ENCODE measurements at places on chromosomes 12 and 14.

- DNase-seq = no peak
Observed at GRCh38 chr12:98416845-98417244, 98.5 kb upstream of the TMPO start.

- no peak for DNase-seq
Observed at GRCh38 chr12:4849115-4849541, 60.6 kb upstream of the KCNA1 start.

- DNase-seq = no peak
Observed at GRCh38 chr14:71988476-71988875, 56.2 kb downstream of the RGS6 start.

- DNase-seq = no peak
Observed at GRCh38 chr14:63686926-63687325, 40.9 kb downstream of the SGPP1 start.

- no peak for DNase-seq
Observed at GRCh38 chr12:106332536-106332935, 25.0 kb upstream of the POLR3B start.

- DNase-seq = no peak
Observed at GRCh38 chr12:92898755-92899154, 30.3 kb downstream of the EEA1 start.

DNA sequence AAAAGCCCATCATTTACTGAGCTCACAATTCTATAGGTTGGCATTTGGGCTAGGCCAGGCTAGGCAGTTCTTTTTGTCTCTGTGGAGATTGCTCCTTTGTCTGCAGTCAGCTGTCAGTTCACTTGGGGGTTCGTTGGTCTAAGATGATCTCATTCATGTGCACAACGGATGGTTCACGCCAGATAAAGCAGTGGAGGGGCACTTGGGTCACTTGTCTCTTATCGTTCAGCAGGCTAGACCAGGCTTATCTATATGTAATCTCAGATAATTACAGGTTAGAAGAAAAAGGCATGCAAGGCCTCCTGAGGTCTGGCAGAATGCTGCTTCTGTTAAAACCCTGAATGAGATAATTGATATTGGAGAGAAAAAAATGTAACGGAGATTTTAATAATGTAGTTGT lies 119.0 kb upstream of the ATP2B1 start:
- DNase-seq = no peak

- no peak for DNase-seq
Observed at GRCh38 chr12:52496054-52496453, 3.0 kb upstream of the KRT6A start.

GRCh38 chr12:24838531-24838950 lies 110.4 kb downstream of the BCAT1 start:
- no peak for DNase-seq

- DNase-seq = no peak
Observed at GRCh38 chr14:75837151-75837787, 144.5 kb downstream of the TGFB3 start.

- DNase-seq = no peak
Observed at GRCh38 chr12:89108265-89108664, 244.0 kb downstream of the DUSP6 start.

GRCh38 chr14:67485501-67486095 lies 2.9 kb downstream of the TMEM229B start:
- no peak for DNase-seq

GRCh38 chr12:26121323-26122060 lies 3.3 kb downstream of the BHLHE41 start:
- no peak for DNase-seq

GRCh38 chr14:20697273-20698017 lies 8.9 kb downstream of the ANG start:
- no peak for DNase-seq

GRCh38 chr14:92607702-92608429 lies 94.3 kb downstream of the RIN3 start:
- DNase-seq = no peak

- DNase-seq = no peak
Observed at GRCh38 chr12:112179341-112179740, 54.0 kb downstream of the TRAFD1 start.

GRCh38 chr12:124030510-124030909 lies 57.5 kb downstream of the ZNF664 start:
- no peak for DNase-seq

- no peak for DNase-seq
Observed at GRCh38 chr14:104908303-104908702, 16.4 kb upstream of the PLD4 start.

DNA sequence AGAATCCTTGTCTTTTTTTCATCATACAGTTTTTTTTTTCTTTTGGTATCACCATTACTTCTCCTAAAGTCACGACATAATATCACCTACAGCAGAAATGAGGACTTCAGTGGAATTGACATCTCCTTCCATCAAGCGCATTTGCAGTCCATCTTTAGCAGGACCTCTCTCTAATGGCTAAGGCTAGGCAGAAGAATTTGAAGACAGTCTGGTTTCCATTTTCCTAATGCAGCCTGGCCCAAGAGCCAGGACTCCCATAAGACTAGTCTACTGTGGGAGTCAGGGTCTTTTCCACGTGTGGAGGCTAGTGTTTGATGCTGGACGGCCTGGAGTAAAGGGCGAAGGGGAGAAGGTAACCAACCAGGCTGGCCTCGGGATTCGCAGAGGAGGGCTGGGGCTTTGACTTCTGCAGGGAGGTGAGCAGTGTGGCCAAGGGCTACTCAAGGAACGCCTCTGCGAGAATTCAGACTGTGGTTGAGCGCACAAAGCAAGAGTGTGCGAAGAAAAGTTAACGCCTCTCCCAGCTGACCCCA lies 769 bp upstream of the ZNF740 start:
- DNase-seq = no peak

- DNase-seq = no peak
Observed at GRCh38 chr12:52156757-52157565, 34.9 kb downstream of the KRT80 start.

- no peak for DNase-seq
Observed at GRCh38 chr12:120214626-120215356, 13.9 kb upstream of the RPLP0 start.

DNA sequence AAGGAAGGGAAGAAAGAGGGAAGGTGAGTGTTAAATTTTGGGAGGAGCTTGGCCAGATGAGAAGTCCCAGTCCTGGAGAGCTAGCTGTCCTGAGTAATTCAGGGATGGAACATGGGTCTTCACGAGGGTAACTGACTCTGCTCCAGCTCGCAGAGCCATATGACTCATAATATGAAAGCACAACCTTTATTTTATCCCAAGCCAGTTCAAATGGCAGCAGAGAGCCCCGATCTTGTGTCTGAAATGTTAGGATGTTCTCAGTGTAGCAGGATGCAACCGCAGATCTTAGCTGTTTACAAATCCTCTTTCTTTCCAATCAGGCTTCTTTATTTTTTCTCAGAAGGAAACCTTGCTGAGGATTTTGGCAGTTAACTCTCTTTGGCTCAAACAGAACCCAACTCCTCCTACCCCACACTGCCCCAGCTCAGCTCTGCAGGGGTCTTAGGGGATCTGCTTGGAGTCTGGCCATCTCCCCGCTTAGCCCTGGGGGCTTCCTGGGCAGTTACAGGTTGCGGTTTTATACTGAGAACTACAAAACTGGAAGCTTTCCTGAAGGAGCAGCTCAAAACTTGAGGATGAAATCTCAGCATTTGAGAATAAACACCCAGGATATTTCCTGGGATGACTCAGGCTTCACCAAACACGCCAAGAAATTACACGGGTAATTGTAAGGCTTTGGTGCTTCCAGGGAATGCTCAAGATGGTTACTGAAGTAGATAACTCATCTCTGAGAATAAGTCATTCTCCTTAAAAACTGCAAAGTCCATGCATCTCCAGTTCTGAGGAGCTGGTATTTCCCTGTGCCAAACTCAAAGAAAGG lies 92.5 kb downstream of the VCPKMT start:
- no peak for DNase-seq

DNA sequence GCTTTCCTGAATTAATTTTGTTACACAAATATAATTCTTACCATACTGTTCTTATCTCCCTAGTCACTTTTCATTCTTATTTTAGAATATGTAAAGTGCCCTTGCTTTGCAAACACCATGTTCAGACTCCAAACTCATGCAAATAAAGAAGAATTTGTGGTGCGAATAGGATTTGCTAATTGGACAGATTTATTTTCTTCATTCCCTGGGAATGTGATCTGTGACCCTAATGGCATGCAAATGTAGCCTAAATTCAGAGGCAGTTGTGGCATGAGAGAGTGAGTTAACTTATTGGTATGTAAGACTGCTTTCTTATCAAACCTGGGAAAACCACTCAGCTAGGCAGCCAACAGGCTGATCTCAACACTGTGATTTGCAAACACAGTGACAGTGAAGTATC lies 10.0 kb downstream of the CAPZA3 start:
- DNase-seq = no peak

DNA sequence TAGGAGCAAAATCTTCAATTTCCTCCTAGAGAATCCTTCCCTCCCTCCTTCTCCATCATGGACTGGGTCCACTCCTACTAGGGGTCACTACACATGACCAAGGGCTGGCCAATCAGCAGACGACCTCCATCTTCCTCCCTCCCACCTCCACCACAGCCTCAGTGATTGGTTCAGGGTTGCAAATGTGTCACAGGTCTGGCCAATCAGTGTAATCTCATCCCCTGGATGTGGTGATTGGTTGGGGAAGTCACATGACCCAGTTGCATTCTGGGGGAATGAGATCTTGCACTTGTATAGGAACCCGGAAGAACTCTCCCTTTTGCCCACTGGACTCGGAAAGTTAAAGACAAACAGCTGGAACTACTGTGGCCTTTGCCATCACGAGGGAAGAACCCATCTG lies 169.2 kb downstream of the PIWIL1 start:
- DNase-seq = no peak

GRCh38 chr12:62335796-62336195 lies 75.6 kb downstream of the USP15 start:
- no peak for DNase-seq

DNA sequence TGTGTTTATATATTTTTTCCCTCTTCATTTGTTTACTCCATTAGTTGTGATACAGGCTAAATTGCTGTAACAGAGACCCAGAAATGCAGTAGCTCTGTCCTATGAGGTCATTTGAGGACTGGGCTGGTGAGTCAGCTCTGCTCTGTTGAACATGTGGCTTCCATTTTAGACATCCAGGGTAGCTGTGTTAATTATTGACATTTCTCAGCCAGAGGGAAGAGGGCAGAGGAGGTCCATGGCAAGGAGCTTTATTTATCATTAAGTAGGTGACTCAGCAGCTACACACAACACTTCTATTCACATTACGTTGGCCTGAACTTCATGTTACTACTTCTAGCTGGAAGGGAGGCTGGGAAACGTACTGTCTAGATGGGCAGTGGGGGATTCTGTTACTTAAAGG lies 85.4 kb downstream of the PTCSC3 start:
- no peak for DNase-seq

DNA sequence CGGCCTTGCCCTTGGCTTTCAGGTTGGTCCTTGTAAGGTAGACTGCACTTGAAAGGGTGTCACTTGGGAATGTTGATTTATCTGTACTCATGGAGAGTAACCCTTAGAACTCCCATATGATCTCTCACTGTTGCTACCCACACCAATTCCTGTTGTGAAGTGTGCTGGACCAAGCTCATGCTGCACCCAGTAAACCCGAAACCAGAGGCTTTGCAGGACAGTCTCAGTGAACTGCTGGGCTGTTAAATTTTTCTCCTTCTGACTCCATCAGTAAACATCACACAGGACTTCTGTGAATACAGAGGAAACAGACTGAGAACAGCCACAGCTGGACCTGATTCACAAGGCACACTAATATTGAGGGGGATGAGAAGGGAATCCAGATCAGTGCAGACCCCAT lies 783.0 kb downstream of the TMEM121 start:
- no peak for DNase-seq

DNA sequence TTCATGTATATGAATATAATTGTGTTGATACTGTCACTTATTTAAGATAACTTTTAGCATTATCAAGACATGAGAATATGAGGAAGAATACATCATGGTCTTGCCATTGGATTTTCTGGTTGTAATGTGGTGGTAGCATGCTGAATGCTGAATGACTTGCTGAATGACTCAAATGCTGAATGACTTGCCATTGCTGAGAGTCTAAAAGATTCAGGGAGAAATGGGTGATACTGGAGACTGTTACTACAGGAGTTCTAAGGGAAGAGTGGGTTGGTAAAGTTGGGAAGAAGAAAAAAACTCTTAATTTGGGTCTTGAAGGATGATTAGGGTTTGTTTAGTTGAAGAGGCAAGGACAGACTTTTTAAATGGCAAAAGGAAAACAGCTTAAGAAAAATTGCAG lies 72.1 kb upstream of the MANSC4 start:
- DNase-seq = no peak

DNA sequence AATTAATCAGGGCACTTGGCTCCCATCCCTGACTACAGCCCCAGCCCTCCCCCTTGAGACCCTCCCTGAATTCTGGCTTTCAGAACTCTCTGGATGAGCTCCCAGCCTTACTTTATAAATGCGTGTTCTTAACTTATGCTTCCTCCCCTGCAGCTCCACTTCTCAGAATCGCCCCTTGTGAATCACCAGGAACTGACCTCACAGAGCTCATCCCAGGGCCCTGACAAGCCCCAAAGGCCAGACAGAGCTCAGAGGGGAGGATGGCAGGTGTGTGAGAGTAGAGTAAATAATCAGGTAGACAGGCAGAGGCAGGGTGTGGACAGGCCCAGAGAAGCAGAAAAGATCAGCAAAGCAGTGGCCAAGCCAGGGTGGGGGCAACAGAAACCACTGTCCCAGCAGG lies 68.2 kb upstream of the FOXN3 start:
- DNase-seq = no peak

- no peak for DNase-seq
Observed at GRCh38 chr12:52618216-52618615, at the start of gene KRT73. Gene KRT73, minus strand, starts transcription at chr12:52618559. Its CDS starts 35 bp downstream, at chr12:52618524.

- no peak for DNase-seq
Observed at GRCh38 chr14:25042362-25043299, 7.3 kb downstream of the STXBP6 start.

DNA sequence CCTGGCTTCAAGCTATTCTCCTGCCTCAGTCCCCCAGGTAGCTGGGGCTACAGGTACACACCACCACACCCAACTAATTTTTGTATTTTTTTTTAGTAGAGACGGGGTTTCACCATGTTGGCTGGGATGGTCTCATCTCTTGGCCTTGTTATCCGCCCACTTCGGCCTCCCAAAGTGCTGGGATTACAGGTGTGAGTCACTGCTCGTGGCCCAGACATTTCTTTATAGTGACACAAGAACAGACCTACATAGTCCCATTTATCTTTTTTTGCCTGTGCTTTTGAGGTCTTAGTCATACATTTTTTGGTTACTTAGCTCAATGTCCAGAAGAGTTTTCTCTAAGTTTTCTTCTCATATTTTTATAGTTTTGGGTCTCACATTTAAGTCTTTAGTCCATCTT lies 247.4 kb downstream of the SYT10 start:
- DNase-seq = no peak

- DNase-seq = no peak
Observed at GRCh38 chr14:104458845-104459244, 120.7 kb upstream of the C14orf180 start.

GRCh38 chr14:92382677-92383076 lies 59.7 kb downstream of the SLC24A4 start:
- DNase-seq = no peak

- DNase-seq = no peak
Observed at GRCh38 chr14:71475916-71476315, 456.3 kb upstream of the RGS6 start.

GRCh38 chr14:58637391-58638230 lies at the start of gene DACT1:
Gene DACT1, plus strand, starts transcription at chr14:58637962. Its CDS starts 241 bp downstream, at chr14:58638203.
- no peak for DNase-seq

Measured in NCI-H1417 treated with DMSO at 0.1 percent for 48 hours (cell line).